Kidney capillary endothelial cell (primary cell): ENCODE measurements at places on chromosomes 13 and 19.

GRCh38 chr19:3968556-3969434, 2.1 kb downstream of the DAPK3 start:
- DNase-seq, result peak; percentile 100

GRCh38 chr13:28138756-28139470, 568 bp downstream of the PAN3 start:
- DNase-seq, result peak; percentile 36

GRCh38 chr19:35641515-35642151, at the start of gene ETV2:
ETV2 (plus strand) TSS chr19:35641745; CDS start chr19:35642461, 716 bp downstream.
- peak; percentile 42 for DNase-seq

DNA sequence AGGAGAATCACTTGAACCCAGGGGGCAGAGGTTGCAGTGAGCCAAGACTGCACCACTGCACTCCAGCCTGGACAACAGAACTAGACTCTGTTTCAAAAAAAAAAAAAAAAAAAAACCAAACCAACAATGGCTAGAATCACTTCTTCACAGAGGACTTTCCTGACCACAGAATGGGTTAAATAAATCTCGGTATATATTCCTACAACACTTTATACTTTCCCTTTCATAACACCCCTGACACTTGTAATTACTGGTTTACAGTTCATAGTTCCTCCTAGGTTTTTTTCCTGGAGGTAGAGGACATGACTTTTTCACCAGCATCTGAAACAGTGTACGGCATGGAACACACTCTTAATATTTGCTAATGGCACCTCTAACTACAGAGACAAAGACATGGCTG, 31.4 kb downstream of the ZDHHC20 start:
- DNase-seq, result no peak

DNA sequence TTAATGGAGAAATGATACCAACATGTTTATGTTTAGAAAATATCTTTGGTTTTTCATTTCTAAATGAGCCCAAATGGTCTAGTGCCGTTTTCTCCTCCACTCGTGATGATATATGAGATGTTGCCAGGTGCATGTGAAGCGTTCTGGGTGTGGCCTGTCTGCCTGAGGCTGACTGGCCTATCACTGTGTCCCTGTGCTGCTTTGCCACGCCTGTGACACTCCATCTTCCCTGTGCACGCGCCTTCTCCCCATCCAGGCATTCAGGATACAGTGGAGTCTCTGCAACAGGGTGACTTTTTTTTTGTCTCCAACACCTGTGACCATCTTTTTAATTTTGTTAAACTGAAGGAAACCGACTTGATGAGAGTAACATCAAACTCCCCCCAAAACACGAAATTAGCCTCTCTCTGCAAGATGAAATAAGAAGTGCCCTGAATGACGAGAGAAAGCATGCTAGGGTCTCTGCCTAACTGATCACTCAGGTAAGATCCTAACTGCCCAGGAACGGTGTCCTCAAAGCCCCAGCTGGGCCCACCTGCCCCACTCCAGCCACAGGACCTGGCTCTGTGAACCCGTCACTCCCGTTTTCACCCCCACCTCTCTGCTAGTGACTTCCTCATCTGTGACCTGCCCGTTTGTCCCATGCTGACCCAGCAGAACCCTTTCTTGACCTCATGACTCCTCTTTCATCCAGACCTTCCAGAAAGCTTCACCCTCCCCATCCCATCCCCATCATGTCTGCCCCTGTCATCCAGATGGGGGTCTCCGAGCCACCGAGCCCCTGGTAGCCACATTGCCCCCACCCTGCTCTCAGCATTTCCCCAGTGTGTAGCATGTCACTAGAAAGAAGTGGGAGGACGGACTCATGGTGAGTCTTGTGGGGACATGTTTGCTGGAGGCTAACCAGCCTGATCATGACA, 33.2 kb upstream of the TFDP1 start:
- no peak for DNase-seq

- DNase-seq, result no peak
These were observed 21.0 kb downstream of the RFXAP start for GRCh38 chr13:36839981-36840380.

DNA sequence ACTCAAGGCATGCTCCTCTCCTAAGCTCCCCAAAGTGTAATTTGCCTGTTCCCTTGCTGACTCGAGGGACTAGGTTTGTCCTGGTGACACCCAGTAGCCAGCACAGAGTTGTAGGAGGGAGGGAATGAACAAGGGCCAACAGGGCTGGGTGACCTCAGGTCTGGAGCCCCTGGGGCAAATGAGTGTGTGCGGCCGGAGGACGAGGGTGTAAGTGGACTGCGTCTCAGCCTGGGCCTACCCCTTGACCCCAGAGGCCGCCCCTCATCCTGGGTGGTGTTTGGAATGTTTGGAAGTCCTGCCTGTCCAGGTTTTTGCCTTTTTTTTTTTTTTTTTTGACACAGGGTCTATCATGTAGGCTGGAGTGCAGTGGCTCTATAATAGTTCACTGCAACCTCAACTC, 1.3 kb upstream of the ZNF653 start:
- no peak for DNase-seq
